ENCODE measurements at places on chromosomes 16 and 17. TPM values are rescaled to one million over a fixed set of nuclear protein-coding genes. Genes with fewer than 3 reads are reported as not detected.

The EFNB3 gene
- total RNA-seq: 1.8 TPM

The TBC1D26 gene
- total RNA-seq: not detected

The OR1A1 gene
- not detected for total RNA-seq

The HCRT gene
- total RNA-seq: not detected

The ZNF174 gene
- total RNA-seq: 14.2 TPM

The TAC4 gene
- not detected for total RNA-seq

The DOC2B gene
- 0.82 TPM for total RNA-seq

The ADAD2 gene
- total RNA-seq: not detected

Data from A549 treated with RU486 at 1 μM for 4 hours (cell line).